ENCODE measurements at places on chromosomes 2 and 18. TPM values are rescaled to one million over a fixed set of nuclear protein-coding genes. Genes with fewer than 3 reads are reported as not detected.

DNA sequence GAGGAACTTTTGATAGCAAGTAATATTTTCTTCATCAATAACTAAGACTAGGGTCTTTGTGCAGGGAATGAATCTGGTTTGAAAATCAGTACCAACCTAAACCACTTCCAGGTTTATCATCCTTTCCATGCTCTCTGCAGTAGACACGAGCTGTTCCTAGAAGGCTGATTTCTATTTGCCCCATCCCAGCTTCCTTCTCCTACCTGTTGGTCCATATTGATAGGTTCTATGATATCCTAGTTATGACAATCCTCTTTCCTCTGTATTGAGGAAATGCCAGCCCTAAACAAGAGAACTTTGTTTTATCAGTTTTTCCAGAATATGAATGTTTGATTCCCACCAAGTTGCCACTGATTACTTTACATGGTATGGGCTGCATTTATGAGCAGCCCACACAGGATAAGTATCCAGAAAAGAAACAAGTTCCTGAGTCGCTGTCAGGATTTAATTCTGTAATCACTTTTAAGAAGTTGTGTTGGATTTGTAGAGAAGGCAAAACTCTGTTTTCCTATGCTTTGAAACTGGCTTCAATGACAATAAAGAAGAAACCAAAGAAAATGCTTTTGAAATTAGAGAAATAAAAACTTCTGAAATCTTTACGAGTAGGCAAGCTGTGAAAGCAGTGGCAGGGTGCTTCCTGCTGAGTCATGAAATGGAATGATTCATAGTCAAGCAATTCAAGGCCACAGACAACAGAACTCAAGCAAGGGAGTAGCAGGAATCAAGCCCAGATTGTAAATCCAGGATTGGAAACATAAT, 37.3 kb upstream of the TANK start:
- peak; percentile 46 for DNase-seq
- no peaks in the 10 kb centered on the region for H3K36me3 ChIP-seq

STRN gene
- 34.1 TPM for total RNA-seq

GRCh38 chr2:178273787-178274360, 79.6 kb downstream of the OSBPL6 start:
- H3K4me3 ChIP-seq: no peak overlapping the region
- no peaks in the 10 kb centered on the region for H3K4me1 ChIP-seq

SERPINB10 gene
- 1.5 TPM for total RNA-seq

- no peaks in the 10 kb centered on the region for H3K36me3 ChIP-seq
- no peaks in the 10 kb centered on the region for H3K27me3 ChIP-seq
- peak within 1 kb of the TSS; percentile 99 for H3K4me3 ChIP-seq
- peak within 1 kb of the TSS; percentile 97 for H3K27ac ChIP-seq
- peak; percentile 88 for DNase-seq
These were observed at the start of gene ITSN2 for GRCh38 chr2:24360050-24360962. Gene ITSN2, minus strand, starts transcription at chr2:24360536. Its CDS starts 32,454 bp downstream, at chr2:24328082.

IL1R2 gene
- total RNA-seq: 11.0 TPM

GAREM2 gene
- total RNA-seq: 1.9 TPM

- no peak overlapping the region for H3K4me3 ChIP-seq
- H3K27ac ChIP-seq: no peak overlapping the region
- H3K27me3 ChIP-seq: no peaks in the 10 kb centered on the region
- H3K4me1 ChIP-seq: no peaks in the 10 kb centered on the region
- DNase-seq: no peak
These were observed 365.9 kb downstream of the CELF4 start for GRCh38 chr18:37199741-37200140.

GRCh38 chr2:134778372-134778771, 59.6 kb upstream of the TMEM163 start:
- no peak overlapping the region for H3K27ac ChIP-seq
- no peaks in the 10 kb centered on the region for H3K36me3 ChIP-seq
- peaks cover 24% of the 10 kb centered on the region for H3K4me1 ChIP-seq
- no peak overlapping the region for H3K4me3 ChIP-seq
- DNase-seq: no peak
- peaks cover 8% of the 10 kb centered on the region for H3K27me3 ChIP-seq

- H3K36me3 ChIP-seq: no peaks in the 10 kb centered on the region
- H3K27ac ChIP-seq: no peak overlapping the region
- H3K27me3 ChIP-seq: peaks cover 15% of the 10 kb centered on the region
- no peaks in the 10 kb centered on the region for H3K4me1 ChIP-seq
- no peak for DNase-seq
These were observed 115.1 kb downstream of the CAPN13 start for GRCh38 chr2:30691948-30692828.

- no peaks in the 10 kb centered on the region for H3K27me3 ChIP-seq
- H3K27ac ChIP-seq: no peak overlapping the region
- H3K4me3 ChIP-seq: no peak overlapping the region
- no peaks in the 10 kb centered on the region for H3K36me3 ChIP-seq
- H3K4me1 ChIP-seq: no peaks in the 10 kb centered on the region
These were observed 844.9 kb downstream of the CPS1 start for GRCh38 chr2:211401328-211401727.

- peaks cover 17% of the 10 kb centered on the region for H3K4me1 ChIP-seq
- no peak overlapping the region for H3K4me3 ChIP-seq
- no peaks in the 10 kb centered on the region for H3K36me3 ChIP-seq
- no peak overlapping the region for H3K27ac ChIP-seq
- DNase-seq: no peak
- peaks cover 12% of the 10 kb centered on the region for H3K27me3 ChIP-seq
These were observed 83.8 kb downstream of the NPAS2 start for GRCh38 chr2:100903534-100904258.

DNA sequence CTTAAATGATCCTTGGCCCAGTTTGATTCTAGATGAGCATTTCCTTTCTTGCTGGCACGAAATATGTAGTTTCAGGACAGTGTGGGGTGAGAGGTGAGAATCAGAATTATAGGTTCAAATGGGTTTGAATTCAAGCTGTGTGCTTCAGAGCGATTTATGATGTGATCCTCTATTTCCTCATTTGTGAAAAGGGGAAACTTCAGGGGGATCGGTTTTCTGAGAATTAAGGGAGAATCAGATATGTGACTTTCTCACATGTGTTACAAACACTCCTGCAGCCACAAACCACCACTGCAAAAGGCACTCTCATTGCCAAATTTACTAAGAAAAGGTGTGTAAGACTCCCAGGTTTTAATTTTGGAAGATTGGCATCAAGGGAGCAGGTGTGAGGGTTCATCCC, 24.4 kb downstream of the HK2 start:
- H3K27me3 ChIP-seq: no peaks in the 10 kb centered on the region
- peaks cover 3% of the 10 kb centered on the region for H3K36me3 ChIP-seq
- no peak overlapping the region for H3K4me3 ChIP-seq
- peaks cover 7% of the 10 kb centered on the region for H3K4me1 ChIP-seq
- no peak overlapping the region for H3K27ac ChIP-seq
- DNase-seq: no peak

DNA sequence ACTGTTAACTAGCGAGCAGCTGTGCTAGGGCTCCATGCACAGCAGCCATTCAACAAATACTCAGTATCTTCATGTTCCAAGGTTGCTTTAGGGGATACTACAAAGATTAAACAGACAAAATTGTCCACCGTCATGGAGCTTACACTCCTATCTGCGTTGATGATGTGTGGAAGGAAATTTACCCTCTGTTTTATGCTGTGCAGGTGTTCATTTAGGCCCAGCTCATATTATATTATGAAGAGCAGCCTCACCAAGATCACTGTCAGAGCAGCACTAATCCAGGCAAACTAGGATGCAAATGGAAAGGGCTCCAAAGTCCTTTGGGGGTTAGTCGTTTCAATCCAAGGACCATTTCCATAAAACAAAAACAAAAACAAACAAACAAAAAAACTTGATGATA, 13.4 kb upstream of the WIPF1 start:
- H3K27me3 ChIP-seq: no peaks in the 10 kb centered on the region
- H3K36me3 ChIP-seq: peaks cover 2% of the 10 kb centered on the region
- peak overlapping the region; percentile 67 for H3K4me3 ChIP-seq
- H3K27ac ChIP-seq: peak overlapping the region; percentile 97

COL3A1 gene
- not detected for total RNA-seq

GRCh38 chr2:10144771-10145518, 22.4 kb downstream of the RRM2 start:
- peak overlapping the region; percentile 22 for H3K27ac ChIP-seq
- peaks cover 11% of the 10 kb centered on the region for H3K36me3 ChIP-seq
- no peak overlapping the region for H3K4me3 ChIP-seq
- no peaks in the 10 kb centered on the region for H3K27me3 ChIP-seq
- H3K4me1 ChIP-seq: peaks cover 27% of the 10 kb centered on the region

GRCh38 chr2:235533616-235534385, 40.0 kb downstream of the AGAP1 start:
- no peak overlapping the region for H3K4me3 ChIP-seq
- DNase-seq: no peak
- H3K27ac ChIP-seq: no peak overlapping the region
- no peaks in the 10 kb centered on the region for H3K4me1 ChIP-seq
- peaks cover 5% of the 10 kb centered on the region for H3K27me3 ChIP-seq
- H3K36me3 ChIP-seq: no peaks in the 10 kb centered on the region

DNA sequence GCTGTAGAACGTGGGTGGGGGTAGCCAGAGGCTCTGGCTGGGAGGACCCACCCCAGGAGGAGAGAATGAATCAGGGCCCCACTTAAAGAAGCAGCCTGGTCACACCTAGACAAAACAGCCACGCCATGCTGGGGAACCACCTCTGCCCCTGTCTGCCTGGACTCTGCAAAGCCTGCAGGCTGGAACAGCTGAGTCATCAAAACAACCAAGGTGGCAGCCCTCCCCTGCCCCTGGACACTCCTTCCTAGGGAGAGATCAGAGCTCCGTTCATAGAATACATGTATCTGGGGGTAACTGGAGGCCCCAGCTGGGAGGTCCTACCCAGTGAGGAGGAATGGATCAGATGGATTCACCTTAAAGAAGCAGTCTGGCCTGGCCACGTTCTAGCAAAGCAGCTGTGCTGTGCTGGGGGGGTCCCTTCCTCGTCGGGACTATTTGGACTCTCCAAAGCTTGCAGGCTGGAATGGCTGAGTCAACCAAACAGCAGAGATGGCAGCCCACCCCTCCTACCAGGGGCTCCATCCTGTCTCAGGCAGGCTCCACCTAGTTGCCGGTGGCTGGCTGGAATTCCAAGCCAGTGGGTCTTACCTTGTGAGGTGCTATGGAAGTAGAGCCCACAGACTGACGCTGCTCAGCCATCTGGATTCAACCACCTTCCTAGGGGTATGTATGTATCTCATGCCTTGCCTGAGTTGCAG, 50.5 kb upstream of the NT5C1B start:
- no peak overlapping the region for H3K4me3 ChIP-seq
- H3K4me1 ChIP-seq: no peaks in the 10 kb centered on the region
- no peaks in the 10 kb centered on the region for H3K27me3 ChIP-seq
- H3K27ac ChIP-seq: no peak overlapping the region

GRCh38 chr2:71452565-71452964, 796 bp upstream of the DYSF start:
- peaks cover 19% of the 10 kb centered on the region for H3K4me1 ChIP-seq
- H3K27me3 ChIP-seq: peaks cover 55% of the 10 kb centered on the region
- H3K36me3 ChIP-seq: no peaks in the 10 kb centered on the region
- peak; percentile 36 for DNase-seq

AGXT gene
- total RNA-seq: not detected

COL5A2 gene
- 1.8 TPM for total RNA-seq

DNA sequence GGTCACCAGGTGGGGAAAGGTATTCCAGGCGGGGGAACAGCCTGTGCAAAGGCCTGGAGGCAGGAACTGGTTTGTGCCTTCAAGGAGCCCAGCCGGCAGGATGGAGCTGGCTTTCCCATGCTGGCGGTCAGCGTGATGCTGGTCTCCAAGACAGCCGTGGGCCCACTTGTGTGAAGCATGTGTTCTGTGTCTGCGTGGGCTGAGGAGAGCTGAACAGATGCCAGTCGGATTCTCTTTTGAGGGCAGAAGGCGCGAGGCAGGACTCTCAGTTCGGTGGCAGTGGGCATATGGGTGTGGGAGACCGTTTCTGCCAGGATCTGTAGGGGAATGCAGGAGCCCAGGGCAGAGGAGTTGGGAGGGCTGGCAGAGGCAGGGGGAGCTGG, 191.6 kb downstream of the TWIST2 start:
- H3K4me1 ChIP-seq: no peaks in the 10 kb centered on the region
- H3K36me3 ChIP-seq: no peaks in the 10 kb centered on the region
- no peak for DNase-seq
- peaks cover 3% of the 10 kb centered on the region for H3K27me3 ChIP-seq
- H3K27ac ChIP-seq: no peak overlapping the region

DNA sequence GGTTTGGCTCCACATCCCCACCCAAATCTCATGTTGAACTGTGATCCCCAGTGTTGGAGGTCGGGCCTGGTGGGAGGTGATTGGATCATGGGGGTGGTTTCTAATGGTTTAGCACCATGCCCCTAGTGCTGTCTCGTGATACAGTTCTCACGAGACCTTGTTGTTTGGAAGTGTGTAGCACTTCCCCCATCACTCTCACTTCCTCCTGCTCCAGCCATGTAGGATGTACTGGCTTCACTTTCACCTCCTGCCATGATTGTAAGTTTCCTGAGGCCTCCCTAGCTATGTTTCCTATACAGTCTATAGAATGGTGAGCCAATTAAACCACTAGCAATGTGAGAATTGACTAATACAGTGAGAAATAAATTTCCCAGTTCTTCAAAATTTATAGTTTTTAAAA, 325.9 kb downstream of the FSIP2 start:
- no peaks in the 10 kb centered on the region for H3K27me3 ChIP-seq
- no peaks in the 10 kb centered on the region for H3K36me3 ChIP-seq
- DNase-seq: no peak

All from activated T-cell treated with anti-CD3 and anti-CD28 coated beads, Interleukin-2, amount 50 U/mL, for 72 hours (primary cell).